ENCODE measurements at places on chromosomes 12 and 14.
A peak's percentile ranks its signal among the peaks of the same experiment; 100 is the strongest.

GRCh38 chr12:3747543-3747942 lies 5.4 kb downstream of the CRACR2A start:
- no peak for DNase-seq

- DNase-seq: no peak
Observed at GRCh38 chr14:67575684-67576083, 24.4 kb downstream of the PIGH start.

DNA sequence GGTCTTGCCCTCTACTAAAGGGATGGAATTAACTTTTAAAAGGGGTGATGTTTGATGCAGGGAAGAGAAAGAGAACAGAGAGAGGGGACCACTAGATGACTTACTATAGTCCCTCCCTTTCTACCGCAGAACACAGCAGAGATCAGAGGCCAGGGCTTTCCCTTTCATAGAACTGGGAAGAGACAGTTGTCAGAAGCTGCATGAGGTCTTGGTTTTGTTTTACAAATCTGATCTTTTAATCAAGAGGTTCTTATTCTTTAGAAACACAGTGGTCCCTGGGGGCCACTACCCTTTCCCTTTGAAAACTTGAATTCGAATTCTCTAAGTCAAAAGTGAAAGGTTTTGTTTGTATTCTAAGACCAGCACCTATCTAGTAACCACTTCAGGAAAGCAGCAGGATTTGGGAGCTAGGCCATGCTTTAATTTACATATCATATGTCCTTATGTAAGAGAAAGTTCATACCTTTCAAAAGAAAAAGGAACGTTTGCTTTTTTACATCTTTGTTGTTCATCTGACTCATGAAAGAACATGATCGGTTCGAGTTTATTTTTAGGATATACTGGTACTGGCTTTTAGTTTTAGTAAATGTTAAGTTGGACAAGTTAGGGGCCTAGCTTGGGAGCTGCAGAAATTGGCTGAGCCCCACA lies 6.3 kb downstream of the FBXL14 start:
- no peak for DNase-seq

- DNase-seq: peak; percentile 48
Observed at GRCh38 chr12:1660304-1661187, 30.3 kb upstream of the ADIPOR2 start.

DNA sequence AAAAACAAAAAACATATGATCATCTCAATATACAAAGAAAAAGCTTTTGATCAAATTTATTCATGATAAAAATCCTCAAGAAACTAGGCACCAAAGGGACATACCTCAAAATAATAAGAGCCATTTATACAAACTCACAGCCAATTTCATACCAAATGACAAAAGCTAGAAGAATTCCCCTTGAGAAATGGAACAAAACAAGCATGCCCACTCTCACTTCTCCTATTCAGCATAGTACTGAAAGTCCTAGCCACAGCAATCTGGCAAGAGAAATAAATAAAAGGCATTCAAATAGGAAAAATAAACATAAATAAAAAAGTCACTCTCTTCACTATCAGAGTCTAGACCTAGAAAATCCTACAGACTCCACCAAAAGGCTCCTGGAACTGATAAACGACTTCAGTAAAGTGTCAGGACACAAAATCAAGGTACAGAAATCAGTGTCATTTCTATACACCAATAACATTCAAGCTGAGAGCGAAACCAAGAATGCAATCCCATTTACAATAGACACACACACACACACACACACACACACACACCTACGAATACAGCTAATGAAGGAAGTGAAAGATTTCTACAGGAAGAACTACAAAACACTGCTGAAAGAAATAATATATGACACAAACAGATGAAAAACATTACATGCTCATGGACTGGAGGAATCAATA lies 1486.2 kb upstream of the SEL1L start:
- DNase-seq: no peak

DNA sequence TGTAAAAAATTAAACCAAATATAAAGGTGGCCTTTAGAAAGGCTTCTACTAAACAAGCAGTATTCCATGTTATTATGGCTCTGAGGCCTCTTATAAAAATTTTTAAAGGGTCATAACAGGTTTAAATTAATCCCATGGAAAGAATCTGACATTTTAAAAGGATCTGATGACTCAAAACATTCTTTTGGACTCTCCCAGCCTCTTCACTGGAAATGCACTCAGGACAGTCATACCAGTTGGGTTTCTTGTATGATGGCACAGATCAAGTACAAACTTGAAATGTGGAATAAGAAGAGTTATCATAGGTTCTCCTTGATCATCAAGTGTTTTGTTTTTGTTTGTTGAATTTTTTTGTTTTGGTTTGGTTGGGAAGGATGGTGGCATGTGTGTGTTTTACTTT lies 50.8 kb downstream of the PPP2R5E start:
- no peak for DNase-seq

DNA sequence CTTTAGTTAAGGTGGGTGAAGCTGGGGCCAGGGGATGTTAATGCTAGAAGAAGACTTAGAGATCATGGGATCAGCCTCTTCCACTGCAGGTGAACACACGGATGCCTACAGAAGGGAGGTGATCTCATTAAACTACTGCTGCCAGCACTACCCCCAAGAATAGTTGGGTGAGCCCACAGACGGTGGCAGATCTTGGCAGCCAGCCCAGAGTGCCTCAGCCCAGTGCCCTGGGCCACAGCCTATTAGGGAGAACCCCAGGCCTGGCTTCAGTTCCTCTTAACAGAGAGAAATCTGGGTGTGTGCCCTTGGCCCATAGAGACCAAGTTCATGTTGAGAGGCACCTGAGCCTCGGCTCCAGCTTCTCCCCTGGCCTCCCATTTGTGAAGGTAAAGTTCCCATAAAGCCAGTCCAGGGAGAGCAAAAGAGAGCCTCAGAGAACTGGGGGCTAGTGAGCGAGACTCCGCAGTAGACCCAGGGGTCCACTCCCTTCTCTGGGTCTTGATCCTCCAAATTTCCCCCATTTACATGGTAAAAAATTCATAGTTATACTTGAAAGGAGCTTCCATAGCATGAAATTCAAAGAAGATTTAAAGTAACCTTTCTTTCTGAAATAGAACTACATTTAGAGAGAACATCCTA lies 125.0 kb upstream of the CCND2 start:
- no peak for DNase-seq

- no peak for DNase-seq
Observed at GRCh38 chr12:96247563-96247962, 53.4 kb downstream of the ELK3 start.

DNA sequence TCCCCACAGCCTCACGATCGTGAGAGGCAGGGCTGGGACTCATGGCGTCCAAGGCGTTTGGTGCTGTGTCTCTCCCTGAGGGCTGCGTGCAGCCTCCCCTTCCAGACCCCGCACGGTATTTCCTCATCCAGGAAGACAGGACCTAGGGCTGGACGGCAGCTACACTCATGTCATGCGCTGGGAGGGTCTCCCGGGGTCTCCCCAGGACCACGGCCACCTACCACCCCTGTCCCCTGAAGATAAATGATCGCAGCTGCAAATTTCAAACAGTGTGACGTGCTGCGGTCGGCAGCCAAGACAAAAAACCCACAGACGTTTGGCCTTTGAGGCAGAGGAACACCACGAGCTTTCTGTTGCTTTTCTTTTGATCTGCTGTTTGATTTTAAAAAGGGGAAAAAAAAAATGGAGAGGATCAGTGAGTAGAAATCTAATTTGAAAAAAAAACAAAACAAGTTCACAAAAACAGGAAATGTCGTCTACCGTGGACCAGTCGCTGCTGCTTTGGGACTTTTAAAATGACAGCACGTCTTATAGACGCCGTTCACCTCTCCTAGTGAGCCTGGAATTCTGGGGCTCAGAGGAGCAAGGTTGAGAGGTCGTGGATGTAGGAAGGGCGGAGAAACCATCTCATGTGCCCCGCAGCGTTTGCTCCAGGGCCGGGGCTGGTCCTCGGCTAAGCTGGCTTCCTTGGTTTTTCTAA lies 237.6 kb downstream of the SLC41A2 start:
- no peak for DNase-seq

Measured in posterior cingulate gyrus (tissue), 11 donors.